ENCODE measurements at places on chromosomes 7 and 10.

- DNase-seq = no peak
Measured at GRCh38 chr10:75058161-75058560, 53.3 kb upstream of the SAMD8 start.

- no peak for DNase-seq
Measured at GRCh38 chr7:108090791-108091460, 39.2 kb downstream of the LAMB4 start.

- no peak for DNase-seq
Measured at GRCh38 chr7:4211261-4211660, 470.8 kb upstream of the FOXK1 start.

- no peak for DNase-seq
Measured at GRCh38 chr10:116272440-116273283, at the start of gene GFRA1. TSS of gene GFRA1 (minus strand) at chr10:116273206. CDS start at chr10:116272029, 1,177 bp downstream.

DNA sequence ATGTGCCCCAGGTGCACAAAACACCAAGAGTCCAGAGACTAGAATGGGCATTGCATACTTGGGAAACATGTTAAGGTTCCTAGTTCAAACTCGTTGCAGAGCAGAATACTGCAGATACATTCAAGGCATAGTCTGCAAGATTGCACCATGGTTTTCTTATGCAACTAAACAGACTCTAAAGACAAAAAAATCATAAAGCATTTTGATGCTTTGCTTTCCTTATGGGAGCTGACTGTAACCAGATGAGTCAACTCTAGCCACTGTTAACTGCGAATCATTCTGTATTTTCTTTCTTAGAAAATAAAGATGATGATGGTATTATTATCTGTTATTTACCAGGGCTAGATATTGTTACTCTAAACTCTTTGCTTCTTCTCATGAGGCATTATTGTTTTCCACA is 19.7 kb downstream of the TRUB1 start:
- DNase-seq = no peak

DNA sequence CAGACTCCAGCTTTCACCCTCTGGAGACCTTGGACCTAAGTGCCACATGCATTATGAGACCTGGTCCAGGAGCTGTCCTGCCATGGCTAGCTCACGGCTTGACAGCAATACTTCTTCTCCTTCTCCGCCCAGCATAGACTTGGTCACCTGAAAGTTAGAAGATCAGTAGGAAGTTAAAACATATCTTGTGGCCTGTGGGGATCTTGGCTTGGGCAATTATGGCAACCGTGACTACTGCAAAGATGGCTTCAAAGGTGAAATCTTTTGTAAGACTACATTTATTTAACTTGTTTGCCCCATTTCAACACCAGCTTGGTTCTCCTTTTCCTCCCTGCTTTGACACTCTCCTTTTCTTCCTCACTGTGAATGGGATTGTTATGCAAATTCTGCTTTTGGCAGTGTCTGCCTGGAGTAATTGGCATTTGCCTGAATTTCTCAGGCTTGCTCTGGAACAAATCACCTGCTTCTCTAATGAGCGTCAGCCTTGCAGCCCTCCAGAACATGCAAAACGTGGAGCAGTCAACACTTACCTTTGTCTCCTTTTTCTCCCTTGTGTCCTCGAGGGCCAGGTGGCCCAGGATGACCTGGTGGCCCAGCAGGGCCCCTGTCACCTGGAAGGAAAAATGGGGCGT is 53.4 kb downstream of the COL17A1 start:
- DNase-seq = no peak

GRCh38 chr7:49398236-49398635 is 375.2 kb upstream of the VWC2 start:
- no peak for DNase-seq

DNA sequence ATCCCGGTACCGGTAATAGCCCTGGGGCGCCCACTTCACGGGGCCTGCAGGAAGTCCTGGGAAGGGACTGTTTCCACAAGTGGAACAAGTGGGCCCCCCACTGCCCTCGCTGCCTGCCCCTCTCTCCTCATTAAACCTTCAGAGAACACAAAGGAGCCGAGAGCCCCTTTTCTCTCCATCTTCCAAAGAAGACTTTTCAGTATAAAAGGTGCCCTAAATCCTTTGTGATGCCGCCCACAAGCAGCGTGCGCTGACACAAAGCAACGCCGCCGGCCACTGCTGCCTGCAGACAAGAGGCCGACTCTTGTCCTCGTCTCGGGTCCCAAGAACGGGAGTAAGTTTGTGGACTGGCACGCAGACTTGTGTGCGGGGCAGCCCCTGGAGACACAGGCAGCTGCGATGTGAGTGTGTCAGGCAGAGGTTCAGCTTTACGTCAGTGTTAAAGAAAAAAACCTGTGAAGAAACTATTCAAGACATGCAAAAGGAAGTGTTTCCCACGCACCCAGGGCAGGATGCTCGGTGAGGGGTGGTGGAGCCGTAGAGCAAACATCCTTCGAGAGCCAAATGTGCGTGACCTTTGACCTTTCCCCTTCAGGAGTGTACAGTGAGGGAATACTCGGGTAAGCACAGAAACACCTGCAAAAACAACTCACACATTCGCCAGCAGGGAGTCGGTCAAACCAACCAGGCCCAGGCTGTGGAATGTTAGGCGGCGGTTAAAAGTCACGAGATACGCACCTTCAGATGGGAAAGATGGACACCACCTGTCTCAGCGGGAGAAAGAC is 118.2 kb downstream of the VIPR2 start:
- DNase-seq = peak; percentile 39

DNA sequence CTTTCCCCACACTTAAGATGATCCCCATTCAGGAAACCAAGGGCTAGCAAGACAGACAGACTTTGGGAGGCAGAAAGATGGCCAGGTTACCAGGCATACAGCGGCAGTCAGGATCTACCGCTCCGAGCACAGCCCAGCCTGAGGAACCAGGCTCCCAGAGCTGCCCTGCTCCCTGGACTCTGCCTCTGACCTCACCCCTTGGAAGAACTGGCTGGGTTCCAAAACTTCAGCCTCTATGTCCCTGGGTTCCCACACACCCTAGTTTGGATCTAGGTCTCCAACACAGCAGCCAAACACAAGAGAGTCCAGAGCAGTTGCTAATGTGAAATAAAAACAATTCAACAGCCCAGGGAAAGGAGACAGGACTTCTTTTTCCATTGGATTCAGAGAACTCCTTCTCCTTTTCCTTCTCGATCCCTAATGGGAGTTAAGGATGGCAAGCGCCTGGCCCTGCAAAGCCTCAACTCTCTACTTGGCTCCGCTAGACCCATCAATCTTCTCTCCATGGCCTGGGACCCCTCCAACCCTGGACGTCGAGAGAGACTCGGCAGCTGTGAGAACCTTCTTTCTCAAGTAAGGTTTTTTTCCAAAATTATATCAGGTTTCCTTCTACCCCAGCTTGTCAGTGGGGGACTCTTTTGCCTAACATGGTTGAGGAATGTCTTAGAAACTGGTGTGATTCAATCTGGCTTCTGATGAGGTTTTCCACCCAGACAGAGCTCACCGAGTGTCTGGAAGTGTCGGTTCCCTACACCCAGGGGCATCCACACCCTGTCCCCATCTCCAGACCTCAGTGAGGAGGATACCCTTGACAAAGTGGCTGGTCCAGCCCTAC is 219.6 kb downstream of the KCNMA1 start:
- DNase-seq = no peak

DNA sequence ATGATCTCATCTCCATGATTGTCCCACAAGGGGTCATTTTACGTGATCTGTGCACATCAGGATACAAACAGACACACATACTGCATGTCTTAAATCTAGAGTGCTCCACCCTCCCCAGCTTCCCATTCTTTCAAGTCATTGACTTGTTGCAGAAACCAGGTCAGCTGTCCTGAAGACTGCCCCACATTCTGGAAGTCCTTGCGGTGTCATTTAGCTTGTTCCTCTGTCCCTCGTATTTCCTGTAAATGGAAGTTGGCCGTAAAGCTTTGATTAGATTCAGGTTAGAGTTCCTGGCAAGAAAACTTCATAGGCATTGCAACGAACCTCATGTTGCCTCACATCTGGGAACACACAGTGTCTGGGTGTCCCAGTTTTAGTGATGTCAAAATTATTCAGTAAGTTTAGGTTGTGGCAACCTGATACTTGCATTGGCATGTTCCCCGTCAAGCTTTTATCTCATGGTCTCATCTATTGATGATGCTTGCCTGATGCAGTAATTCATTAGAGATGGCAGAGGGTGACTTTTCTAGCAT is 417.4 kb upstream of the GALNT17 start:
- DNase-seq = no peak

GRCh38 chr7:35355911-35356310 is 102.0 kb upstream of the TBX20 start:
- DNase-seq = no peak

GRCh38 chr7:105796365-105796764 is 80.0 kb downstream of the ATXN7L1 start:
- no peak for DNase-seq

DNA sequence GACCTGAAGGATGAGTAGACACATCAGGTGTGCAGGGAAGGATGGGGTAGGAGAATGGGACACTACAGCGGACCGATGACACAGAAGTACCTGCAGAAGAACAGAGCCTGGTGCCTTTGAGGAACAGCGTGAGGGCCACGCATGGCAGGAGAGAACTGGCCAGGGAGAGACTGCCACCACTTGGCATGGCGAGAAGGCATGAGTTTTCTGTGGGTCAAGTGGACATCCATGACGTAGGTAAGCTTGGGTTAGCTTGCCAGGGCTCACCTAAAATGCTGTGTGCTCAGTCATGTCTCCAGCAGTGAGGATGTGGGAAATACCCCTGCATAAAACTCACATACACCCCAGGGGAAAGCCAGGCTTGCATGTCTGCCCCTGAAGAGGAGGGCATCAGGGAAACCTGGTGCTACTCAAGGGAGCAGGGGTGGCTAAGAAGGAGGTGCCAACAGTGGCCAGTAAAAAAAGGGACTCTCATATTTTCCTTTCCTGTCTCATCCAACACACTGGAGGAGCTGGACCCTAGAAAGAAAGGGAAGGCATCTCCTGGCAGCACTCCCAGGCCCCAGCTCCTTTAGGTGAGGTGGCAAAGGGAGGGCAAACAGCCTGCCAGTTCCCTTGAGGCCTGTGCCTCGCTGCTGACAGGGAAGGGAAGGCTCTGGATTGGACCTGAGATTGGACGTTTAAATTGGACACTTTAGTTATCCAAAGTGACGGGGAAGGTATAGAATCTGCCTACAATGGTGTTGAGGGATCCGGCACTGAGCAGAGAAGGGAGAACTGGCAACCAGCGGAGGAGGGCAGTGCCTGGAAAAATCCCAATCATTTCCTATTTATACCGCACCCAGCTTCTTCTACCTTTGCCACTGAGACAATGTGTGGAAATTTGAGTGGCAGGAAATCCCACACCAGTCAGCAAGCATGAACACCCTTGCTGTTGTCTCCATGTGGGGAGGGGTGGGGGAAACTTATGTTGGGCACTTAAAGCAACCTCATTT is 255.7 kb downstream of the GLI3 start:
- no peak for DNase-seq

DNA sequence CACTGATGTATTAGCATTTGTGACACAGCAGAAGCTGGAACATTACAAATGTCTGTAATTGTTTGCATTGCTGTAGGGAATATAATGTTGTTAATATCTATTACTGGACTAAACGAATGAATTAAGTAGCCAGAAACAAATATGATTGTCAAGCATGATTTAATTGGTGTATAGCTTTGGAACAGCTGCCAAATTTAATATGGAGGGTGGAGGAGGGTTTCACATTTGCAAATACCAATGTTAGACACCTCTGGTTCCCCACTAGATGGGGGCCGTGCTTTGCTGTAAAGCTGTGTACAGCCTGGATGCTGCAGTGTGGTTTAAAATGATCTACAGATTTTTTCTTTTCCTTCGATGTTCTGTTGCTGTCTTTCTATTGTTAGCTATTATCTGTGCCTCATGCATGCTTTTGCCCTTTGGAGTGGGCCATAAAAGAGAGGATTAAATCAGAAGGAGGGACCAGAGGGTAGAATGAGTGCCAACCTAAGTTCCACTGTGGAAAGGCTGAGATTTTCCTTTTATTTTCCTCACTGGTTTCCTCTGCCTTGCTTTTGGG is 23.1 kb downstream of the DNAJB9 start:
- DNase-seq = no peak

DNA sequence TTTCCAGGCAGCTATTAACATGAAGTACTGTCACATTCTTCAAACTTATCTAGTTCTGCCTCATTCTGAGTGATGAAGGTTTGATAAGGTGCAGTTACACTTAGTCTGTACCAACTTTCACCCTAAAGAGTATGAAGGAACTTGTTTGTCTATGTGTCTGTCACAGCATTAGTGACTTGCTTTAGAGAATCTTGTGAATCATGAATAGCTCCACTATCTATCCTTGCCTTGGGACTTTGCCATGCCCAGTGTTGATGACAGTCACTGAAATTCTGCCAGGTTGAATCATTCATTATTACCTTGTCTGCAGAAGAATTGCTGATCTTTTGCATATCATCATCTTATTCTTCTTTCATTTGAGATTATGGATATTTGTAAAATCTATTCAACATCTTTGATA is 50.9 kb upstream of the A1CF start:
- DNase-seq = no peak

DNA sequence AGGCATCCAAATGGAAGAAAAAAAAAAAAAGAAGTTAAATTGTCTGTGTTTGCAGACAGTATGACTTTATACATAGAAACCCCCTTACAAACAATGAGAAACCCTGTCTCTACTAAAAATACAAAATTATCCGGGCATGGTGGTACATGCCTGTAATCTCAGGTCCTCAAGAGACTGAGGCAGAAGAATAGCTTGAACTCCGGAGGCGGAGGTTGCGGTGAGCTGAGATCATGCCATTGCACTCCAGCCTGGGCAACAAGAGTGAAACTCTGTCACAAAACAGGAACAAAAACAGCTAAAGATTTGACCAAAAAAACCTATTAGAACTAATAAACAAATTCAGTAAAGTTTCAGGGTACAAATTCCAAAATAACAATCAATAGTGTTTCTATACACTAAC is 385.8 kb upstream of the GRM3 start:
- no peak for DNase-seq
